ENCODE measurements at places on chromosomes 3 and 15.

GRCh38 chr3:54706738-54707137 lies 221.1 kb downstream of the LRTM1 start:
- no peak for DNase-seq

- DNase-seq: no peak
Observed at GRCh38 chr3:39173318-39174125, 18.9 kb downstream of the XIRP1 start.

GRCh38 chr3:31755926-31756658 lies 223.4 kb downstream of the STT3B start:
- DNase-seq: no peak

DNA sequence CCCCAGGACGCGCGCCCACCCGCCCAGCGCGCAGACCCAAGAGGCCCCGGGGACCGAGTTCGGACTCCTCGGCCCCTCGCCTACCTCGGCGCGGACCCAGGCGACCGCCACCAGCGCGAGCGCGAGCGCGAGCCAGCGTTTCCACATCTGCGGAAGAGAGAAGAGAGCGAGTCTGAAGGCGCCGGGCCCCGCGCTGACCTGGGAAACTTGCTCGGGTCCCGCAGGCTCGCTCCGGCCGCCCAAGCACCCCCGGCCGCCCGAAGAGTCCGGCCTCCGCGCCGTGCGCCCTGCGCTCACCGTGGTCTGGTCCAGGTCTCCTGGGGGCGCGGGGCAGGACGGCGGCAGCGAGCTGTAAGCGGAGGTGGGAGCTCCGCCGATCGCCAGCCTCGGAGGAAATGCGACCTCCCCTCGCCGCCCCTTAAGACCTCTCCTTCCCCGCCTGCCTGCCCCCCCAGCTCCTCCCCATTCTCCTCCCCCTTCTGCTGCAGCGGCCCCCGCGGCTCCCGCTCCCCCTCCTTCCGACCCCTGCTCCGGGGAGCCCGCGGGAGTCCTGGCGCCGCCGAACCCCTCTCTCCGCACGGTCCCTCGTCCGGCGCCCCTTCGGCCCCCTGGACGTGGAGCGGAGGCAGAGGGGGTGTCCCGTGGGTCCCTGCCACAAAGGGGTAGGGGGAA lies at the start of gene FSTL1:
Gene FSTL1 (minus strand): TSS at position 393 of the 672 bp plus-strand sequence. CDS start 246 bp downstream, at position 147.
- no peak for DNase-seq

DNA sequence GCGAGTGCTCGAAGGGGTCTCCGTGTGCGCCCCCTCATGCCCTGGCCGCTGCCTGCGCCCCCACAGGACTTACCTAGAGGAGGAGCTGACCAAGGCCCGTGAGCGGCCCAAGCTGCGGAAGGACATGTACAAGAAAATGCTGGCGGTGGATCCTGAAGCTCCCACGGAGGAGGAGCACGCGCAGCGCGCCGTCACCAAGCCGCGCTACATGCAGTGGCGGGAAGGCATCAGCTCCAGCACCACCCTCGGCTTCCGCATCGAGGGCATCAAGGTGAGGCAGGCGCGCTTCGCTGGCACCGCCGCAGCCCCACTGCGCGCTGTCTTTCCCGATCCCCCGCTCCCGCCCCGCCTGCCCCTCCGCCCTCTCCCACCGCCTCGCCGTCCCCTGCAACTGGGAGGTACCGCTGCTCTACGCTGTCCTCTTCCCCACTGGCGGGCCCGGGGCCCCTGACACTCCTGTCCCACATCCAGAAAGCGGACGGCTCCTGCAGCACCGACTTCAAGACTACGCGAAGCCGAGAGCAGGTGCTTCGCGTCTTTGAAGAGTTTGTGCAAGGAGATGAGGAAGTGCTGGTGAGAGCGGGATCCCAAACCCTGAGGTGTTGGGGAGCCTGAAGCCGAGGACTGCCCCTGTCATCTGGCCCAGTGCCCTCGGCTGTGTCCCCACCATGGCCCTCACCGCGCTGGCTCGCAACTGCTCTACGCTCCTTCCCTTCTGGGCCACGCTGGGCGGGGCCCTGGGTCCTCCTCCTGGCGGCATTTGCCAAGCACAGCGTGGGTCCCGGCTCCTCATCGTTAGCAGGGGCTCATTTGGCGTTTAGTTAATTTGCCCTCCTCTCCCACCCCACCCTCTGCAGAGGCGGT lies 8.5 kb downstream of the ITPKA start:
- no peak for DNase-seq

Measured in activated naive CD4-positive, alpha-beta T cell (primary cell).